DND-41 (cell line): ENCODE measurements at places on chromosomes 12 and 14.

GRCh38 chr12:31991815-31992214 lies 32.6 kb downstream of the RESF1 start:
- no peak for DNase-seq
- H3K4me3 ChIP-seq: no peak overlapping the region
- H3K27ac ChIP-seq: 0 out of 2 replicates have a peak overlapping the region, but pooled peaks have one; percentile 45
- peaks cover 94% of the 10 kb centered on the region for H3K36me3 ChIP-seq
- 0 out of 2 replicates have a peak, but pooled peaks cover 4% of the 10 kb centered on the region for H3K4me1 ChIP-seq
- H3K27me3 ChIP-seq: no peaks in the 10 kb centered on the region

- DNase-seq: no peak
- no peaks in the 10 kb centered on the region for H3K4me1 ChIP-seq
- no peaks in the 10 kb centered on the region for H3K36me3 ChIP-seq
- no peak overlapping the region for H3K27ac ChIP-seq
- peaks cover 14% of the 10 kb centered on the region for H3K27me3 ChIP-seq
- H3K4me3 ChIP-seq: no peak overlapping the region
Observed at GRCh38 chr14:23105348-23105824, 597 bp upstream of the CIROP start.

DNA sequence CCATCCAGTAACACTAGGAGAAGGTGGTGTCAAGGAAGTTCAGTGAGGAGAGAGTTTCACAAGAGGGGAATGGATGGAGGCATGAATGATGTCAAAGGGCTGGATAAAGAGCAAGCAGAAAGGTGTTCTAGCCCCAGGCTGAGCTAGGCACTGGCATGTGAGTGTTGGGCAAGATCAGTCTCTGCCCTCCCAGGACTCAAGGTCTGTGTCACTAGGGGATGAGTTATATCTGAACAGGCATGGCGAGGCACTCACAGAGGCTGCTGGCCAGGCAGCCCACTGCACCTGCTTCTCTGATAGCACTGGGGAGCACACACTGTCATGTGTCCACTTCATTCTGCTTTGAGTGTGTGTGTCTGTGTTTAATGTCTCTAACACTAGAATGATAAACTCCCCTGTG lies 903.8 kb downstream of the BCL11B start:
- H3K27me3 ChIP-seq: no peaks in the 10 kb centered on the region
- no peak overlapping the region for H3K4me3 ChIP-seq
- H3K27ac ChIP-seq: 0 out of 2 replicates have a peak overlapping the region, but pooled peaks have one; percentile 1

GRCh38 chr12:70186436-70186835 lies 56.8 kb upstream of the CNOT2 start:
- no peaks in the 10 kb centered on the region for H3K36me3 ChIP-seq
- DNase-seq: no peak
- no peaks in the 10 kb centered on the region for H3K27me3 ChIP-seq

DNA sequence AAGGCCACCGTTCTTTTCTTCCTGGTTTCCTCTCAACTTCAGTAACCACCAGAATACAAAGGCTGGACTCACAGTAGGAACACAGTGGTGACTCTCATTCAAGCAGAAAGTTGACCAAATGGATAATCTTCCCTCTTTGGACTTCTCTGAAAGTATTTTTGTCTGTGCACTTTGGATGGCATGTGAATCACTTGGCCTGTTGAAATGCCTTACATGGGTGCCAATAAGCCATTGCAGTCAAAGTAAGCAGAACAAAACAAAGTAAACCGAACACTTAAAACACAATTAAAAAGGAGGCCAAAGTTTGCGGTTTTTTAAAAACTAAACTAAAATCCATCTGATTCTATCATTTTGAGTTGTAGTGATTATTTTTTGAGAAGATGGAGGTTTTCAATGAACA lies 370.1 kb upstream of the DDHD1 start:
- no peak for DNase-seq
- peaks cover 7% of the 10 kb centered on the region for H3K36me3 ChIP-seq
- H3K4me1 ChIP-seq: no peaks in the 10 kb centered on the region
- no peaks in the 10 kb centered on the region for H3K27me3 ChIP-seq
- no peak overlapping the region for H3K27ac ChIP-seq

DNA sequence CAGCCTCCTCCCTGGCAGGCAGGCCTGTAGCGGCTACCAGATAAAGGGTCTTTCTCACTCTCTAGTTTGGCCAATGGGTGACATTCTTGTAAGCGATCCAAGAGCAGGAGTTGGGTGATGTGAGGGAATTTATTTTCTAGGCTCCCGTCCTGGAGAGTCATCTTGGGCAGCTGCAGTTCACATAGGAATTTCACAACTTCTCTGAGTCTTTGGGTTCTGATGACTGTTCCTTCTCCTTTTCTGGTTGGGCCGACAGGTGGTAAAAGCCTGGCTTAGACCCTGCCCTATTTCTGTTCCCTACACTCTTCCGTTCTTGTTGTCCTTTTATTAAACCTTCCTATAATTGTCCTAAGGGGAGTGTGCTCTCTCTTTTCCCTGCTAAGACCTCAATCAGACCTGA lies 42.6 kb upstream of the POC1B start:
- no peaks in the 10 kb centered on the region for H3K4me1 ChIP-seq
- H3K27ac ChIP-seq: no peak overlapping the region
- no peaks in the 10 kb centered on the region for H3K36me3 ChIP-seq
- no peak for DNase-seq

- no peaks in the 10 kb centered on the region for H3K4me1 ChIP-seq
- DNase-seq: no peak
- no peak overlapping the region for H3K4me3 ChIP-seq
- no peaks in the 10 kb centered on the region for H3K27me3 ChIP-seq
Observed at GRCh38 chr14:20836668-20837338, 34.2 kb upstream of the RNASE1 start.

DNA sequence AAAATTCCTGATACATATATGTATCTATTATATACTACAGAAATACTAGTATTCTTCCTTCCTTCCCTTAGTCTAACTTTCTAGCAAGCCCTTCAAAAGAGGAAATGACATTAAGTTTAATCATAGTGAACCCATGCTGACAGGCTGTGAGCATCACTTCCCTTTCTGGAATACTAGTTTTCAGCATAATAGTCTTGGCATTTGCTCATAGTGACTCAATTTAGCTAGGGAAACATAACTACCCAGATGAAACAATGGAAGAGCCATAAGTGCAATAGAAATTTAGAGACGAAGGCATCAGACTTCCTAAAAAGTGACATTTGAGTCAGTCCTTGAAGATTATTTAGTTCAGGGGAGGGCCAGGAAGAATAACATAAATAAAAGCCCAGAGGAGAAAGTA lies 184.5 kb upstream of the CRY1 start:
- DNase-seq: no peak
- no peaks in the 10 kb centered on the region for H3K27me3 ChIP-seq

DNA sequence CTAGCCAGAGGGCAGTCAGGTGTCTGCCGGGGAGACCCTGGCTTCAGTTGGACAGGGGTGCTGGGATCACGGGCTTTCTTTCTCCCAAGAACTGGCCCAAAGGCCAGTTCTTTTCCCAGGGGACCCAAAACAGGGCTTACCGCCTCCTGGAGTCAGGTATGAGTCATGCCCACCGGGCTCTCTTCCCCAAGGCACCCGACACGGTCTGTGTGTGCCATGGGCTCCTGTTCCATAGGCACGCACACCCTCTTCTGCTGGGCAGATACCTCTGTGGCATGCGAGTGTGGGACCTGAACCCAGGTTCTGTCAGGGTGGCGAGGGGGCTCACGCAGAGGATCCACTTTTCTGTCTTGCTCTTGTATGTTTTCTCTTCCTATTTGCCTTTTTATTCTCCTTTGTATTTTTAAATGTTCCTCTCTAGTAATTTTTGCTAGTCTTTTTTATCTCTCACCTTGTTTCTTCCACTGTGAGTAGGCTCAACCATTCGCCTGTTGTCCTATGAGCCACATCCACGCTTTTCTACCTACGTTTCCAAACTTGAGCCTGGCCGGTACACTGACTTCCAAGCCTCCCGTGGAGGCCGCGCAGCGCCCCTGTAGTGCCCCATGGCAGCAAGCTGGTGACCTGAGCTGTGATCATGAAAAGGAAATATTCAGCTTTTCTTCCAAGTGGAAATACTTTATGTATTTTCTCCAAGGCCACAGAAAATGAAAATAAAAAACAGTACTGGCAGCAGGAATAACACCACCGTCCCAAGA lies 362.2 kb downstream of the CACNA1C start:
- H3K4me1 ChIP-seq: no peaks in the 10 kb centered on the region
- no peaks in the 10 kb centered on the region for H3K36me3 ChIP-seq
- H3K4me3 ChIP-seq: no peak overlapping the region
- no peak overlapping the region for H3K27ac ChIP-seq
- no peaks in the 10 kb centered on the region for H3K27me3 ChIP-seq

DNA sequence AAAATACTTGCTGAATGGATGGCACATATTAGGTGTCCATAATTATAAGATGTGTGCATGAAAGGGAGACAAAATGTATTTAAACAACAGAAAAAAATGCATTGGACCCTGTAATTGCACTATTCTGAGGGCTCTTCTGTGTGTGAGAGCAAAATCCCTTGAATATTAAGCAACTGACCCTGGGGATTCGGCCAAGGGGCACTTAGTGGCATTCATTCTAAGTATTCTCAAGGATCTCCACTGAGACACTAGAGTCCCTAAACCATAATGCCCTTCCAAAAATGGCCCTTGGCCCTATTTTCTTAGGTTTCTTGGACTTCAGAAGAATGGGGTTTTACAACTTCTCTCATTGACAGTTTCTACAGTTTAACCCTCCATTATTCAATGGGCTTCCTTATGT lies 388.6 kb downstream of the GLT1D1 start:
- no peaks in the 10 kb centered on the region for H3K36me3 ChIP-seq
- no peak overlapping the region for H3K27ac ChIP-seq
- no peak overlapping the region for H3K4me3 ChIP-seq
- DNase-seq: no peak
- H3K27me3 ChIP-seq: no peaks in the 10 kb centered on the region

GRCh38 chr12:89390802-89391673 lies 38.7 kb upstream of the DUSP6 start:
- H3K27ac ChIP-seq: no peak overlapping the region
- no peaks in the 10 kb centered on the region for H3K4me1 ChIP-seq
- DNase-seq: no peak
- H3K36me3 ChIP-seq: no peaks in the 10 kb centered on the region
- H3K27me3 ChIP-seq: no peaks in the 10 kb centered on the region
- H3K4me3 ChIP-seq: no peak overlapping the region

DNA sequence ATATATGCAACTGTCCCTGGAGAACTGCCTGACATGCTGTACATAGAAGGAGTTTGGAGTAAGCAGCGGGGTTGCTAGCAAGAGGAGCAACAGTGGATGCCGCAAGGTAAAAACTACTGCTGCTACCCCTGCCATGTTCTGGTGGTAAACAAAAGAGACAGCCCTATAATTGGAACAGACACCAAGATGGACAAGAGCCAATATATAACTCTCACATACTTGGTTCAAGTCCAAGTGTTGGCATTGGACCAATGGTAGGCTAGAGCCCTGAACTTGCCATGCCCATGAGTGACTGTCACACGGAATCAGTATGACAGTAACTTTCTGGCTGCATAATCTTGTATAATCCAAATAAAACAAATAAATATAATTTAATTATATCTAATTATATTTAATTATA lies 13.7 kb downstream of the ATXN7L3B start:
- no peak overlapping the region for H3K27ac ChIP-seq
- H3K4me3 ChIP-seq: no peak overlapping the region
- H3K4me1 ChIP-seq: no peaks in the 10 kb centered on the region
- no peaks in the 10 kb centered on the region for H3K27me3 ChIP-seq
- no peak for DNase-seq
- no peaks in the 10 kb centered on the region for H3K36me3 ChIP-seq

DNA sequence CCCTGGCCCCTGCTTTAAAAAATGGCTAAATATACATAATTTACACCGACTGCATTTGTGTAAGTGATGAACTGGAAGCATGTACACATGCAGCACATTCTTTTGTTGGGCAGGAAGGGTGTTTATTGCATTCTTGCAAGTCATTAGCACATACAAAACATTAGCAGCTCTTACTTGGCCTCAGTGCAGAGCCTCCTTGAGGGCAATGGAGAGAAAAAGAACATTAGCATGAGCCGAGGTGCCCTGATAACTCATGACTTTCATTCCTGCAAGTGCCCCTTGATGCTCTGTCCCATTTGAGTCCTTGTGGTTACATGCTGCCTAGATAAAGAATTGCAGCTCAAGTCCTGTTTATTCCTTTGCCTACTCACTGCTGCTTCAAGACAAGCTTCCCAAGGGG lies 61.9 kb downstream of the PAX9 start:
- H3K4me1 ChIP-seq: peaks cover 46% of the 10 kb centered on the region
- H3K36me3 ChIP-seq: no peaks in the 10 kb centered on the region
- DNase-seq: peak; percentile 13
- H3K27ac ChIP-seq: peak overlapping the region; percentile 83
- no peaks in the 10 kb centered on the region for H3K27me3 ChIP-seq
- H3K4me3 ChIP-seq: no peak overlapping the region

DNA sequence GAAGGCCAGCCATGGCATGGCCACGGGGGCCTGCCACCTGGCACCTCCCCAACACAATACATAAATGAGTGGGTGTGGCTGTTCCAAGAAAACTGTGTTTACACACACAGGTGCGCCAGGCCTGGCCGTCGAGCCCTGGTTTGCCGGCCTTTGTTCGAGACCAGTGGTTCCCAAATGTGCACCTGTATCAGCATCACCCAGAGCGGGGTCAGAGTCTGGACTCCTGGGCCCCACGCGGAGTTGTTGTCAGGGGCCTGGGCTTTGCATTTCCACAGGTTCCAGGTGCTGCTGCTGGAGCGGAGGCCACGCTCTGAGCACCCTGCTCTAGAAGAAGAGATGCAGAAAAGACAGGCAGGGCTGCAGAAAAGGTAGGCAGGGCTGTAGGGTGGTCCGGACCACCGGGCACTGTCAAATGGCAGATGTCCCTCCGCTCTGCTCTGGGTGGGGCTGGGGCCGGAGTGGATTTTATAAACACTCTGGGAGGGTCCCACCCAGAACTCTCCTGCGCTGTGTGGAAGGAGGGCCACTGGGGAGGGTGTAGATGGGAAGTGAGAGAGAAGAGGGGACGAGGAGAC lies 4.2 kb upstream of the ASPG start:
- H3K27ac ChIP-seq: no peak overlapping the region
- no peak for DNase-seq
- H3K27me3 ChIP-seq: no peaks in the 10 kb centered on the region
- peaks cover 8% of the 10 kb centered on the region for H3K4me1 ChIP-seq

DNA sequence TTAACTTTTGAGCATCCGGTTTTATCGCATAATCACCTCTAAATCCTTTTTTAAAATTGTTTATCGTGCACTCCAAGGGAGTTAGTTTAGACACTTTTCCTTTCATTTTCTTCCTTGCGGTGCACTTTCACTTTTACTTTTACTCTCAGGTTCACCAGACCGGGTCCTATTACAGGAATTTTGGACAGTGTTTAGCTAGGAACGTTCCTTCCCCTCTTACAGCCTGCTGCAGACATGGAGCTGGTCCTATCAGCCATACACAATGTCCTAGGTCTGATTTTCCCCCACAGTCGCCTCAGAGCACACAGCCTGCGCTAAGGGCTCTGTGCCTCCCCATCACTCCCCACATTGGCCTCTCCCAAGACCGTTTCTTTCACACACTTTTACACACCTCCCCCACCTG lies 103.9 kb downstream of the ALG10 start:
- H3K36me3 ChIP-seq: no peaks in the 10 kb centered on the region
- H3K27me3 ChIP-seq: no peaks in the 10 kb centered on the region
- H3K27ac ChIP-seq: peak overlapping the region; percentile 27
- 0 out of 2 replicates have a peak overlapping the region, but pooled peaks have one; percentile 12 for H3K4me3 ChIP-seq

GRCh38 chr14:55739967-55740648 lies 160.1 kb downstream of the KTN1 start:
- no peak overlapping the region for H3K4me3 ChIP-seq
- DNase-seq: no peak
- H3K27ac ChIP-seq: no peak overlapping the region
- H3K36me3 ChIP-seq: no peaks in the 10 kb centered on the region
- H3K27me3 ChIP-seq: no peaks in the 10 kb centered on the region

GRCh38 chr12:49232940-49233841 lies 31.7 kb upstream of the TUBA1C start:
- H3K36me3 ChIP-seq: no peaks in the 10 kb centered on the region
- H3K4me3 ChIP-seq: no peak overlapping the region
- peaks cover 17% of the 10 kb centered on the region for H3K4me1 ChIP-seq
- no peak overlapping the region for H3K27ac ChIP-seq
